ENCODE measurements at places on chromosomes 2 and 18.

GRCh38 chr2:100817388-100817985, 2.5 kb upstream of the NPAS2 start:
- DNase-seq = no peak

- no peak for DNase-seq
Measured at GRCh38 chr18:71021030-71021362, 732.2 kb downstream of the SOCS6 start.

- peak; percentile 89 for DNase-seq
Measured at GRCh38 chr2:237178396-237178795, 92.7 kb downstream of the COPS8 start.

GRCh38 chr2:70664525-70664924, 103.5 kb downstream of the ADD2 start:
- DNase-seq = no peak

- DNase-seq = peak; percentile 96
Measured at GRCh38 chr2:18209934-18210639, 331.6 kb downstream of the KCNS3 start.

- DNase-seq = no peak
Measured at GRCh38 chr18:35112696-35113095, 71.5 kb downstream of the MAPRE2 start.

DNA sequence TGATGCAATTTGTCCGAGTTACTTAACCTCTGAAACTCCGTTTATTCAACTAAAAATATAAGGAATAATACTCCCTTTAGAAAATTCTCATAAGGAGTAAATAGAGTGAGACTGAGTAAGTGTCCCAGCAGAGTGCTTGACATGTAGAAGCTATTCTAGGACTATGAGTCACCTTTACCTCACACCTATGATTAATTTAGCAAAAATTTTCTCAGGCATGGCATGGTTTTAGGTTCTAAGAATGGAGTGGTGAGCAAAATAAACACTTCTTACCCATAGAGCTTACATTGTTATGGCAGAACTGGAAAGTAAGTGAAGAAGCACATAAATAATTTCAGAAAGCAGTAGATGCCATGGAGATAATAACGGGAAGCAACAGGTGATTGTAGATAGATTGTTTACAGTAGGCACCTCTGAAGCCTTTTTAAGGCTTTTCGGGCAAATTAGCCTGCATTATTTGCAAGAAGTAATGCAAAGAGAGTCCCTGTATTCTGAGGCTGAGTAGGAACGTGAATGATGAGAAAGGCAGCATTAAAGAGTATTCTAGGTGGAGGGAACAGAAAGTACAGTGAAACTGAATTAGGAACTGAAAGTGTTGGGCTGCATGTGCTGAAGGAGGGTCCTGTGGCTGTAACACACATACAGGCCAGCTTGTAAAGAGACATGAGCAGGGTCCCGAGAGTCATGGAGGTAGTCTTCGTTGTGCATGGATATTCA, 209.2 kb downstream of the ZNF407 start:
- peak; percentile 80 for DNase-seq

DNA sequence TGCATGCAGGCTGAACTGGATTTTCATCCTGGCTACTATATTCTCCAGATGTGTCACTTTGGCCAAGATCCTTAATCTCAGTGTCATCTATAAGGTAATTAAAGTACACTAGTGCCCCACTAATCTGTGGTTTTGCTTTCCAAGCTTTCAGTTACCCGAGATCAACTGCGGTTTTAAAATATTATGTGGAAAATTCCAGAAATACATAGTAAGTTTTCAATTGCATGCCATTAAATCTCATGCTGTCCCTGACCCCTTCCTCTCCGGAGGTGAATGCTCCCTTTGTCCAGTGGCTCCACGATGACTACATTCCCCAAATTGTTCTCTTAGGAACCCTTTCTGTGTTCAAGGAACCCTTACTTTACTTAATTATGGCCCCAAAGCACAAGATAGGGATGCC, 5.3 kb upstream of the TYMS start:
- DNase-seq = no peak

DNA sequence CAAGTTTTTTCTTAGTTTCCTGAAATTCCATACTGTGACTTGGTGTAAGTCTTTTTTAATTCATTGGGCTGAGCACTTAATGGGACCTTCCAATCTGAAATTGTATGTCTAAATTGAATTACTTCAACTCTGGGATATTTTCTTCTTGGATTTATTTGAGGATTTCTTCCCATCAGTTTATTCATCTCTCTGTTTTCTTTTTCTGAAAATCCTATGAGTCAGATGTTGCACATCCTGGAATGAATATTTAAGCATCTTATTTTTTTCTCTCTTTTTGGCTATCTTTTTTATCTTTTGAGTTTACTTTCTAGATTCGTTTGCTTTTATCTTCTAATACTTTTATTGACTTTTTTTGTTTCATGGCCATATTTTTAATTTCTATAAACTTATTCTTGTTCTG, 55.4 kb upstream of the ACYP2 start:
- DNase-seq = no peak

GRCh38 chr18:2178036-2178435, 393.3 kb downstream of the METTL4 start:
- no peak for DNase-seq

GRCh38 chr2:28465148-28465885, 30.5 kb upstream of the PLB1 start:
- no peak for DNase-seq

All from fibroblast of skin of abdomen (primary cell).